ENCODE measurements at places on chromosomes 3 and 15. TPM values are rescaled to one million over a fixed set of nuclear protein-coding genes. Genes with fewer than 3 reads are reported as not detected.

The LDHAL6B gene
- polyA plus RNA-seq, result not detected

The ATP11B gene
- polyA plus RNA-seq, result 7.3 TPM

The TP63 gene
- not detected for polyA plus RNA-seq

The EPHB1 gene
- polyA plus RNA-seq, result 1.4 TPM

The MAGI1 gene
- 10.1 TPM for polyA plus RNA-seq

The ADIPOQ gene
- not detected for polyA plus RNA-seq

The RTP3 gene
- not detected for polyA plus RNA-seq

The CLASP2 gene
- polyA plus RNA-seq, result 15.0 TPM

The CACNA2D2 gene
- 0.15 TPM for polyA plus RNA-seq

The APPL1 gene
- polyA plus RNA-seq, result 6.5 TPM

The SAMMSON gene
- not detected for polyA plus RNA-seq

The RPP14 gene
- 11.9 TPM for polyA plus RNA-seq

The OXTR gene
- 0.08 TPM for polyA plus RNA-seq

The ANKRD63 gene
- polyA plus RNA-seq, result not detected
